NCI-H526 (cell line): ENCODE measurements at places on chromosomes 12 and 14.

DNA sequence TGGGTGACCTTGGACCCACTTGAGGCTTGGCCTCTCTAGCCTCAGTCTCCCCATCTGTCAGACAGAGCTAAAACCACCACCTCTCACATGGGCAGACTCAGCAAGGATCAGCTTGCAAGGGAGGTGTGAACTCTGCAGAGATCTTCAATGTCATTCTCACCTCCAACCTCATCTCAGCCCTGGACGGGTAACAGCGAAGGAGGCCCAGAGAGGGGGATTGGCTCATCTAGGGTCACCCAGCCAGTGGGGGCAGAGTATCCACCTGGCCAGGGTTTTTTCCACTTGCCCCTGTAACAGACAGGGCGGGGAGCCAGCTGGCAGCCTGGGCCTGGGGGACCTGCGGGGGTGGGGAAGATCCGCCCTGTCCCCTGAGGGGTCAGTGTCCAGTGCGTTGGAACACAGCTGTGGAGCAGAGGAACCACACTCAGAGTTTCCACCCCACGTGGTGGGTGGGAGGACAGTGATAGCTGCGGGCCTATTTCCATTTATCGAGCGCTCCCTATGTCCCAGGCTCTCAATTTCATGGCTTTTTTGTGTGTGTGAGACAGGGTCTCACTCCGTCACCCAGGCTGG lies 27.4 kb downstream of the DTX1 start:
- DNase-seq, result no peak

- DNase-seq, result no peak
These were observed 2.4 kb downstream of the RACGAP1 start for GRCh38 chr12:50022903-50023302.

DNA sequence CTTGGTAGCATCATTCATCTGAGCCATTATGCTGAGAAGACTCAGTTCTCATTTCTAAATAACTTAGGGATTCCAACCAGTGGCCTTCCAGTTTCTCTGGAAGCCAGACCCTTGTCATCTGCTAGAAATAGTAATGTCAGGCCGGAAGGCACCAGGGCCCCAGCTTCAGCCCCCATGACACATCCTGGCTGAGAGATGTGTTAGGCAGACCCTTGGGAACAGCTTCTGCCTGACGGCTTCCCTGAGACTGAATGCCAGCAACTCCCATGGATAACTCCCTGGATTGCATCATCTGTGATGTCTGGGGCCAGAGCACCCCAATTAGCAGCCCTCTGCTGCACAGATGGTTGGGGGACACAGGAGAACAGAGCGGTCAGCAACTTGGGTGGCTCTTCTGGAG lies 583.5 kb upstream of the TBX3 start:
- no peak for DNase-seq

- DNase-seq, result no peak
These were observed 57.3 kb upstream of the ATF1 start for GRCh38 chr12:50706606-50707005.

- DNase-seq, result peak; percentile 39
These were observed 239.1 kb downstream of the SSPN start for GRCh38 chr12:26434299-26435068.

DNA sequence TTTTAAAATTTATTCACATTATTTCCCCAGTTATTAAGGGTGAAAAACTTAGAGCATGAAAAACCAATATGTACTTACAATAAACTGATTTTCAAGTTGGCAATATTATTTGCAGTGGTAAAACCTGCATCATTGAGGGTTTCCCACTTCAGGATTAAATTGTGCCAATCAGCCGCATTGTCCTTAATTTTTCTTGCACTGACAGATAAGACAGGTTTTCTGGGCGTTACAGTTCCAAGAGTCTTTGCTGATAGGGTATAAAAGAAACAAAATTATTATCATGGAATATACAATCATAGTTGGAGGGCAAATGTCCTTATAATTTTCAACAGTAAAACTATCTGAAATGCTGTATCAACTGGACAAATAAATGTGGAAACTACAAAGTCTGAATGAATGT lies 3.3 kb downstream of the CINP start:
- no peak for DNase-seq

DNA sequence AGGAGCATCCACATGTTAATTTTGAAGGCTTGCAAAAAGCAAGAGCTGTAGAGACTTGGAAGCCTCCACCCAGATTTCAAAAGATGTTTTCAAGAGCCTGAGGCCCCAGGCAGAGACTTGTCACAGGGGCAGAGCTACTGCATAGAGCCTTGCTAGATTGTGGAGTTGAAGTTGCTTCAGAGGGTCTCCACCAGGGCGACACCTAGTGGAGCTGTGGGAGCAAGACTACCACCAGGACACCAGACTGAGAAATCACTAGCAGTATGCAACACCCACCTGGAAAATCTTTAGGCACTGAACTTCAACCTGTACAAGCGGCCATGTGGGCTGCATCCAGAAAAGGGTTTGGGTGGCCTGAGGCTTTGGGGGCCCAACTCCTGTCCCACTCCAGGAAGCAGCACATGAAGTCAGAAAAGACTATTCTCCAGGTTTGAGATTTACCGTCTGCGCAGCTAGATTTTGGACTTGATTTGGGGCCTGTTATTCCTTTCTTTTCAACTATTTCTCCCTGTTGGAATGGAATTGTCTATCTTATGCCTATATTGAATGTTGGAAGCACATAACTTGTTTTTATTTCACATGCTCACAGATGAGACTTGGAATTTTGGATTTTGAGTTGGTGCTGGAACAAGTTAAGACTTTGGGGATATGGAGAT lies 508.6 kb downstream of the FLRT2 start:
- DNase-seq, result peak; percentile 66

GRCh38 chr14:30196861-30197260 lies 269.2 kb upstream of the PRKD1 start:
- DNase-seq, result no peak

DNA sequence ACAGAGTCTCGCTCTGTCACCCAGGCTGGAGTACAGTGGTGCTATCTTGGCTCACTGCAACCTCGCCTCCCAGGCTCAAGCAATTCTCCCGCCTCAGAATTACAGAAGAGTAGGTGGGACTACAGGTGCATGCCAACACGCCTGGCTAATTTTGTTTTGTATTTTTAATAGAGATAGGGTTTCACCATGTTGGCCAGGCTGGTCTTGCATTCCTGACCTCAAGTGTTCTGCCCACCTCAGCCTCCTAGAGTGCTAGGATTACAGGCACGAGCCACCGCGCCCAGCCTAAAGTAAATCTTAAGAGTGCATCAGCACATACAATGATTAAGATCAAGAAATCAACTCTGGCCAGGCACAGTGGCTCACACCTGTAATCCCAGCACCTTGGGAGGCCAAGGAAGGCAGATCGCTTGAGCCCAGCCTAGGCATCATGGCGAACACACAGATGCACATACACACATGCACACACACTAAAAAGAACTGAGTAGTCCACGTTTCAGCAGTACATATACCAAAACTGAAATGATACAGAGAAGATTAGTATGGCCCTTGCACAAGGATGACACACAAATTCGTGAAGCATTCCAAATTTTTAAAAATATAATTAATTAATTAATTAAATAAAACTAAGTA lies 65.0 kb downstream of the HECTD1 start:
- DNase-seq, result no peak

- DNase-seq, result no peak
These were observed 86.1 kb downstream of the MYF5 start for GRCh38 chr12:80802652-80803400.

- DNase-seq, result no peak
These were observed 439.3 kb upstream of the PRICKLE1 start for GRCh38 chr12:43028826-43029225.

GRCh38 chr12:111443586-111443985 lies 37.9 kb downstream of the SH2B3 start:
- DNase-seq, result no peak

DNA sequence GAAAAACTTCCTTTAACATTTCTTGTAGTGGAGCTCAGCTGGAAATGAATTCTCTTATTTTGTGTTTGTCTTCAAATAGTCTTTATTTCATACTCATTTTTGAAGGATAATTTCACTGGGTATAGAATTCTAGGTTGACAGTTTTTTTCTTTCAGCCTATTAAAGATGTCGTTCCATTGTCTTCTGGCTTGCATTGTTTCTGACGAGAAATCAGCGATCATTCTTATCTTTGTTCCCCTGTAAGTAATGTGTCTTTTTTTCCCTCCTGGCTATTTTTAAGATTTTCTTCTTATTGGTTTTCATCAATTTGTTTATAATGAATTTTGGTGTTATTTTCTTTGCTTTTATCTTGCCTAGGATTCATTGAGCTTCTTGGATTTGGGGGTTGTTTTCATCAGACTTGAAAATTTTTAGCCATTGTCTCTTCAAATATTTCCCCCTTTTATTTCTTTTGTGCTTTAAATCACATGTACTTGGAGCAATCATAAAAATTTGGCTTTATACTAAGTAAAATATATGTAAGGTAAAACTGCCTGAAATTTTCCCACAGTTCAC lies 89.4 kb downstream of the UNC79 start:
- DNase-seq, result no peak

- no peak for DNase-seq
These were observed 451.8 kb downstream of the ATP23 start for GRCh38 chr12:58393152-58393551.

- DNase-seq, result peak; percentile 18
These were observed 51.6 kb upstream of the PIWIL1 start for GRCh38 chr12:130286041-130286440.

GRCh38 chr14:53103636-53104340 lies 49.3 kb downstream of the DDHD1 start:
- DNase-seq, result no peak

- no peak for DNase-seq
These were observed 52.6 kb downstream of the SYNE2 start for GRCh38 chr14:63905370-63905769.

DNA sequence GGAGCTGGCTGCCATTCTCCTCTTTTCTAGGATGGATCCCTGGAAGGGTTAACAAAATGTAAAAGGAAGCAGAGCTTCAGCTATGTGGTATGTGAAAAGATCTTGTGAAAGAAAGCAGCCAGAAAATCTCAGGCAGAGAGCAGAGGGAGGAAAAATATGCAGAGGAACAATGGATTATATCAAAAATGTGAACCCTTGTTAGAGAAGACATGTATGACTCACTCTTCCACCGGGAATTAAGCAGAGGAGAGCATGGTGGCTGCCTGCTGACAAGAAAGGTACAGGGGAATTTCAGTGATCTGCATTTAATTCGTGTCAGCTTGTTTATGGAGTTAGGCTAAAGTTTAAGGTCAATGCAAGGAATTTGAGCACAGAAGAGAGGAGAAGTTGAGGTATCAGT lies 46.3 kb downstream of the KCNA1 start:
- DNase-seq, result no peak

- DNase-seq, result no peak
These were observed 122.2 kb upstream of the RTL1 start for GRCh38 chr14:101025696-101026095.

GRCh38 chr14:49970474-49971147 lies 77.7 kb downstream of the ARF6 start:
- no peak for DNase-seq

GRCh38 chr14:23045419-23046357 lies 3.7 kb downstream of the PSMB11 start:
- DNase-seq, result no peak

DNA sequence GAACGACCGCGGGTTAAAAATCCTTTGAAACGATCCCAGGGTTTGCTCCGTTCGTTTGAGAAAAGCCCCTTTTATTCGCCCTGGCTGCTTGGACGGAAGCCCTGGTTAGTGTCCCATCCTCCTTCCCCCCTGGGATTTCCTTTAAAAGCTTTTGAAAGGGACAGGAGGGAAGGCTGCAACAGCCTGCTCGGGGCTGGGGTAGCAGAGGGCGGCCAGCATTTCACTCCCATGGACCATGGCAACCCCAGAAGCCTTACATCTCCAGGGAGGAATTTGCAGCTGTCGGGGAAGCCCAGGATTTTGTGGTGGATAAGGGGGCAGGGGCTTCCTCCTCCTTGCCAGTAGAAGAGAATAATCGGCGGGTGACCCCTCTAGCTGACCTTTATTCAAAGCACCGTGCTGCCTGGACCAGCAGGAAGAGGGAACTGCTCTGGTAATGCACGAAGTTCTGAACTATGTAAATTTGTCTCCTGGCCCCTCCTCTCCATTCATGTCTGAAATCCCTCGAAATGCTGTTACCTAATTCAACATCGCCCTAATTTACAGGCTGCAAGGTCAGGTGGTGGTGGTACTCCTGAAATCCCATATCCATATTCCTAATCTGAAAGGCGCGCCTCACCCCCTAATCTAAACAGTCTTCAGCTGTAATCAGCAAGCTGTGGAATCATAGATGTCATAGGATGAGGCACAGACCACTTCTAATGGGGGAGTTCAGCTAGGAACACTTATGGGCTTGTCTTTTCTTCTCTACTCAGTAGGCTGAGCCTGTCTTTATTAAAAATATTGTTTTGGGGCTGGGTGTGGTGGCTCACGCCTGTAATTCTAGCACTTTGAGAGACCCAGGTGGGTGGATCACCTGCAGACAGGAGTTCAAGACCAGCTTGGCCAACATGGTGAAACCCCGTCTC lies 1.0 kb upstream of the CLIP1 start:
- DNase-seq, result peak; percentile 68

GRCh38 chr12:6376079-6376869 lies 911 bp upstream of the SCNN1A start:
- DNase-seq, result peak; percentile 47

GRCh38 chr14:99422228-99423010 lies 58.2 kb downstream of the SETD3 start:
- DNase-seq, result peak; percentile 87

- peak; percentile 62 for DNase-seq
These were observed 51.2 kb downstream of the ACSS3 start for GRCh38 chr12:81128930-81129554.

- no peak for DNase-seq
These were observed 11.1 kb downstream of the AQP6 start for GRCh38 chr12:49983892-49984291.

DNA sequence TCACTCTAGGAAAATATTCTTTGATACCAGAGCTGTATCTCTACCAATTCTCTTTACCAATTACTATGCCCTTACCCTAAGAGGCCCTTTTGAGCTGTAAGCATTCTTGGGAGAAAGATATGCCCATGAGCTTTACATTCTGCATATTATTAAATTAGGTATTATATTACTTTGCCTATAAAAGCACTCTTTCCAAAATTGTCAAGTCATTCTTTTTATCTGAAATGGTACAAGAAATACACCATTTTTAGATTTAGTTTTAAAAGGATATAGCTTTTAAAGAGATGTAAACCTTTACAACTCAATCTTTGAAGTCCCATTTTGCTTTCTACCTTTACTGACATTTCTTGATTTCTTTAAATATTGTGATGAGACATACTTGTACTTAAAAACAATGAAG lies 343.5 kb downstream of the C12orf50 start:
- DNase-seq, result no peak

DNA sequence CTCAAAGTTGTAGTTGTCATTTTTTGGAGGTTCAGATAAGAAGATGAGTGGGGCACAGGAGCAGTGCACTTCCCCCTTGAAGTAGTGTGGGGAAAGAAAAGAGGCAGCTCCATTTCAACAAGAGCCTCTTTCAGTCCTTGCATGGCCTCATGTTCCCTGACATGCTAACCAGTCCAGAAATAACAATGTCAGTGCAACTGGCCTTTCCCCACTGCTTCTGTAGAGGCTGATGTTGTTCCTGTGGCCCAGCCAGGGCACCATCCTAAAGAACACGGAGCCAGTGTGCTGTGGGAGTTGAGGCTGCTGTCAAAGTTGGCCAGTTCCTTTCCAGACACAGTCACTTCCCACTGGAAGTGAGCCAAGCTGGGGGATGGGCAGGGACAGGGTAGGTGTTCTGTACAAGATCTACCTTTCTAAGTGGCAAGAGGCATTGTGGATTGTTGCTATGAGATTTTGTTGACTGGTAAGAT lies 77.7 kb upstream of the SLC38A2 start:
- no peak for DNase-seq

- DNase-seq, result peak; percentile 51
These were observed 128.0 kb upstream of the RASSF8 start for GRCh38 chr12:25830456-25830855.

GRCh38 chr12:9867531-9867930 lies 1.6 kb downstream of the CLEC2B start:
- DNase-seq, result no peak
